ENCODE measurements at places on chromosomes 12 and 14.

DNA sequence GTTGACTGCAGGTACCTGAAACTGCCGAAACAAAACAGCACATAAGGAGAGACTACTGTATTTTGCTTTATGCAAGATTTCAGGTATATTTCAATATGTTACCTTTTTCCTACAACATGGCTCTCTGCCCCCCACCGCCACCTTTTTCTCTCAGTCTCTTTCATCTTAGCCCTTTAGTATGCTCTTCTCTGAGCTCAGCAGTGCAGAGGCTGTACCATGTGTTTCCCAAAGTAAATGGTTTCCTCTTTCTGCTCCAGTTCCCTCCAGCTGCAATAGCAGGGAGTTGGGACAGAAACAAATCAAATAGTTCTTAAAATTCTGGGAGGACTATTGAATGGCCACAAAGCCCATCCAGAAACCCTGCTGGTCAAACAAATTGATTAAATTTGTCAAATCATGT, 4.3 kb downstream of the AMN1 start:
- DNase-seq: no peak

GRCh38 chr12:89676930-89677329, 31.7 kb downstream of the ATP2B1 start:
- DNase-seq: no peak

DNA sequence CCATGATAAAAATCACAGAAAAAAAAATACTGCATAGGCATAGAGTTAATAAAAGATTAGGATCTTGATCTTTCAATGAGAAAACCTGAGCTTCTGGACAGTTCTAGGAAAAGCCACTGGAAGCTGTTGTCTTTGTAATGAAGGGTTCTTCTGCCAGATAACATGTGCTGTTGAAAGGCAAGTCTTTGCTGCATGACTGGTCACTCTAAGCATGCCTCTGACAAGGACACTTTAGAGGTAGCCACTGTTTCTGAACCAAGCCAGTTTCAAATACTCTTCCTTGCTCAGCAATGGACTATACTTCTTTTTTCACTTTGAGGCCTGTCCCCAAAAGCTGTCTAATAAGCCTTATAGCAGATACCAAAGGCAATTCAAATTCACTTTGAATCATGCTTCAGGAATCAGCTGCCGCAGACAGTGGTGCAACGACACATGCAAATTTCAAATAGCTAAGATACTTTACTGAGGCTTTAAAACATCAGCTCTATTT, 70.2 kb downstream of the BTG1 start:
- no peak for DNase-seq

DNA sequence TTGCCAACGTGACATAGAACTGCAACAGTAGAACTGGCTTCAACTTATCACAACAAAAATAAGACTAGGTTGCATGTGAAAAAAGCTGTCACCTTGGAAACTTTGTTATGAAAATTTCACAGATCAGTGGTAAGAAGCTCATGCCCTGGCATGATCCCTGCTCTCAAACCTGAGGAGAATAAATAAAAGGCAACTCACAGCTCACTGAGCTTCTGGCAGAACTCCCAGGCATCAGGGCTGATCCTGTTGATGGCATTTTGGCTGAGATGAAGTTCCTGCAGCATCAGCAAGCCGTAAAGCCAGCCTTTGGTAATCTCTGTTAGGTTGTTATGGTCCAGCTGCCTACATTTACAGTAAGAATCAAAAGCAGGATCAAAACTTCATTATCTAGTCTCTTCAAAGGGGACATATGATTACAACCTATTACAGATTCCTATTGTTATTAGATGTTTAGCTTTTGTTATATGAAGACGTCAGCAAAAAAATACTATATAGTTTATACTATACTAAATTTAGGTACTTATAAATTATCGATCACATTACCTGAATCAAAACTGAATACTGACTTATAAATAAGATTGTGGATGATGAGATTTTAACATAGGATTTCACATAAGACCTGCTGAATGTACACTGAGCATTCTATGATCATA, 32.0 kb downstream of the LRIG3 start:
- DNase-seq: peak; percentile 81

DNA sequence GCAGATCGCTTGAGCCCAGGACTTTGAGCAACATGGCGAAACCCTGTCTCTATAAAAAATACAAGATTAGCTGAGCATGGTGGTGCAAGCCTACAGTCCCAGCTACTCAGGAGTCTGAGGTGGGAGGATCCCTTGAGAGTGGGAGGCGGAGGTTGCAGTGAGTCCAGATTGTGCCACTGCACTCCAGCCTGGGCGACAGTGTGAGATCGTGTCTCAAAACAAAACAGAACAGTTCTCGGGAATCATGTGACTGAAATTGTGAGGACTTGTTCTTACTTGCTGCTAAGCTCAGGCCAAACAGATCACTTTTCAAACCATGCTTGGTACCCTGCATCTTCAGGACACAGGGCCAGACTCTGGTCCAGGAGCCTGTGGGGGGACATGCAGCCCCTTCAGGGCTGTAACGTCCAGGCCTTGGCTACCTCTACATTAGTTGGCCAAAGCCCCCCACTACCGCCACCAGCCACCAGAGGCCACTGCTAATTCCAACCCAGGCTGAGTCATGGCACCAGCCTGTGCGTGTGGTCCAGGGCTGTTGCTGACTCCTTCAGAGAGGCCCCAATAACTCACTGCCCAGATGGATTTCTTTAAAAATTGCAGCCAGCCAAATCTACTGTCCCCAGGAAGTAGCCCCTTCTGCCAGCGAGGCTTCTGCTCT, 33.4 kb upstream of the SYNDIG1L start:
- DNase-seq: no peak

DNA sequence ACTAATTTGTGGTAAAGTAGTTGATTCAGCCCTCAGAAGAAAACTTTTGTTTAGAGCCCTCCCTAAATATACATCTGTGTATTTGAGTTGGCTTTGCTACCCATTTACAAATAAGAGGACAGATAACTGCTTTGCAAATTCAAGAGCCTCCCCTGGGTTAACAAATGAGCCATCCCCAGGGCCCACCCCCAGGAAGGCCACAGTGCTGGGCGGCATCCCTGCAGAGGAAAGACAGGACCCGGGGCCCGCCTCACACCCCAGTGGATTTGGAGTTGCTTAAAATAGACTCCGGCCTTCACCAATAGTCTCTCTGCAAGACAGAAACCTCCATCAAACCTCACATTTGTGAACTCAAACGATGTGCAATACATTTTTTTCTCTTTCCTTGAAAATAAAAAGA, 2.7 kb downstream of the FZD10 start:
- no peak for DNase-seq

- DNase-seq: no peak
These were observed 10.1 kb upstream of the CCDC197 start for GRCh38 chr14:93986955-93987354.

GRCh38 chr12:57626111-57626920, 6.7 kb downstream of the B4GALNT1 start:
- DNase-seq: no peak

GRCh38 chr14:78508023-78508422, 337.9 kb downstream of the NRXN3 start:
- no peak for DNase-seq

DNA sequence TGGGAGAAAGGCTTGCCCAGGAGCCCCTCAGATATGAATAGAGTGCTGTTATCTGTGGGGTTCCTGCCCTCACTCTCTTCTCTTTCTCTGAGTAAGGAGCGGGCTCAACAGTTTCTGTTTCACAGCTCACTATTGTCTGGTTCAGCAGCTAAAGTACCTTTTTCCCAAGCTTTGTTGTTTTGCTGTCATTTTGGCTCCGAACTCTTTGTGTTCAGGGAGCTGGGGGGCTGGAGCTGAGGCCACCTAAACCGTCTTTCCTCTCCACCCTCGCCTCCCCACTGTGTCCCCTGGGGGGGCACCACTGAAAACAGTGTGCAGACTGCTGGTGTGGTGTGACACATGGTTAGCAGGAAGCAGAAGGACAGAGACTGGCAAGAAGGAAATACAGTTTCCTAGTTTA, 51.4 kb downstream of the FBXW8 start:
- DNase-seq: no peak

DNA sequence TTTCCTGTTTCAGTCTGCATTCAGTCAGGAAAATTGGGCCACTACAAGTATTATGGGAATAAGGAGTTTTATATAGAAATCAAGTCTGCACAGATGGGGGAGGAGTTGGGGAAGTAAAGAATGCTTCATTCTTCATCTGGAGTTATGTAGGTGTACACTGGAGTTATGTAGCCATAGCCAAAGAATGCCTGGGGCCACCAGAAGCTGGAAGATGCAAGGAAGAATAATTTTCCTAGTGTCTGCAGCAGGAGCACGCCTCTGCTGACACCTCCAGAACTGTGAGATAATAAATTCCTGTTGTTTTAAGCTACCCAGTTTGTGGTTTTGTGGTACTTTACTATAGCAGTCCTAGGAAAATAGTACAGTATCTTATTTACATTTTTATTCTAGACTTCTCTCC, 333.4 kb downstream of the NELL2 start:
- no peak for DNase-seq

DNA sequence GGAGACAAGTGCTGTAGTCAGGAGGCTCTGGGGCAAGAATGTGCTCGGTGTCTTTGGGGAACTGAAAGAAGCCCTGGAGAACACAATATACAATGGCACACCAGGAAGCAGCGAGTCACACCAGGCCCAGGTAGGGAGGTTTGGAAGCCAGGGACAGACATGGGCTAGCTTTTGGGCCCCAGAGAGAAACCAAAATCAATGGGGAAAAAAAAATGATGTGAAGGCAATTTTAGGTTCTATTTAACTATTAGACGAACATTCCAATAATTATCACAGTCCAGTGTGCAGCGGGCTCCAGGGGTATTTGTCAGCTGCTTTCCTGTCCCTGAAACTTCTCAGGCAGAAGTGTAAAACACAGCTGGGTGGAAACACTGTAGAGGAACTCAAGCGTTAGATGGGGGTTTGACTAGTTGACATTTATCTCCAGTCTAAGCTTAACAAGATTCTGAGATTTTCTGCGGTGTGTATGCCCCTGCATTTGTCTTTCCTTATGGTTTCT, 21.8 kb upstream of the EGLN3 start:
- DNase-seq: no peak

- DNase-seq: no peak
These were observed 99.7 kb downstream of the ZFP36L1 start for GRCh38 chr14:68692916-68693771.

GRCh38 chr12:116245189-116245588, 32.3 kb downstream of the MED13L start:
- no peak for DNase-seq

- DNase-seq: no peak
These were observed 94.1 kb downstream of the ANO6 start for GRCh38 chr12:45309836-45310626.

DNA sequence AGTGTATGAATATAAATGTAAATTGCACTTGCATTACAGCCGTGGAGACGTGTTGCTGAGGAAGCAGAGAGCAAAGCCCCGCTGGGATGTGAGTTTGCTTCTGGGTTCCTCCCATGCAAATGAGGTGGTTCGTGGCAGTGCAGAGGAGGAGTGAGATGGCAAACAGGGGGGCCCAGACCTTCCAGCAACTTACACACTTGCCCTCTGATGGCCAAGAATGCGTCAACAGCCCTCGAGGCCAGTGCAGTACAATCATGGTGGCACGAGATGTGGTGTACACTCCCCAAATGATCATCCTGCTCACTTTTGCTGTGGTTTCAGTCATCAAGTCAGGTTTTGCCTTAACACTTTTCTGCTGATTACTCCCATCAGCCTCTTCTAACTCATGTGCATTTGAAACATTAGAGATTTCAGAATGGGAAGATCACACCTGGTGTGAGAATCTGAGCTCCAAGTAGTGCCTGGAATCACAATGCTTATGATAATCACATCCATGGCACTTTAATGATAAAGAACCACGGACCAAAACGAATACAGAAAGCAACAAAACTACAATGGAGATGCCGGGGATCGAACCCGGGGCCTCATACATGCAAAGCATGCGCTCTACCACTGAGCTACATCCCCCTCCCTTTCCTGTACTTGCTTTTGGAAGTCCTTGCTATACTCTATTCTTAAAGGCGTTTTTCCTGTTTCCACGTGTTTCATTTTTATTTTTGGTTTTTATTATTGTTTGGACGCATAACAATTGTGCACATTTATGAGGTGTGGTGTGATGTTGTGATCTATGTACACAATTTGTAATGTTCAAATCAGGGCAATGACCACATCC, 7.0 kb upstream of the UBC start:
- no peak for DNase-seq

- DNase-seq: no peak
These were observed 175.3 kb upstream of the RTL1 start for GRCh38 chr14:101078892-101079221.

GRCh38 chr12:98421316-98421715, 94.1 kb upstream of the TMPO start:
- DNase-seq: no peak

- no peak for DNase-seq
These were observed 1044.3 kb downstream of the FLRT2 start for GRCh38 chr14:86574051-86574777.

- no peak for DNase-seq
These were observed 5.8 kb upstream of the C12orf75 start for GRCh38 chr12:105324704-105325103.

DNA sequence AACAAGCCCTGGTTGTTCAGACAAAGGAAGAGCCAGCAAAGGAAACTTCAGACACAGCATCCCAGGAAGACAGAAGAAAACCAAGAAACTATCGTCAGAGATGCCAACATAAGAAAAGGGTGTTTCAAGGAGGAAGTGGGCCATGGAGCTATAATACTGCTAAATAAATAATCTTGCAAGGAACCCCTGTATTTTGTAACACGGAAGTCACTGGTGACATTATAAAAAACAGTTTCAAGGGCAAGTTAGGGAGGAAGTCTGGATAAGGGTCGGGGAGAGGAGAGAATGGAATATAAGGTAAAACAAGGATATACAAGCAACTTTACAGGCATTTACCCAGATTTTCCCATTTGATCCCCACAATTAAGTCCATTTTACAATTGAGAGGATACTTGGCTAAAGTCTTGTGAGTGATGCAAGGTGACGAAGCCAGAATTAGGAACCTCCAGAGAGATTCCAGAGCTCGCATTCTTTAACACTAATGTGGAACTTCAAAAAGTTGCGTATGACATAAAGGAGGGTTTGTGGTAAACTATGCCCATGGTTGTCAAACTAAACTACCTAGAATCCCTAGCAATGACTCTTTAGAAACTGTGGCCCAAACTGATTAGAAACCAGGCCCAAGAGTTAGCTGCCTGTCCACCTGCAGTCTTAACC, 46.4 kb downstream of the PPM1H start:
- DNase-seq: no peak

- DNase-seq: no peak
These were observed 18.3 kb downstream of the PLEKHG7 start for GRCh38 chr12:92721130-92721529.

- DNase-seq: no peak
These were observed 213.4 kb downstream of the AKAP6 start for GRCh38 chr14:32542507-32542906.

All from NCI-H2081 treated with DMSO at 0.1 percent for 48 hours (cell line).